ENCODE measurements at places on chromosomes 11 and 22.

DNA sequence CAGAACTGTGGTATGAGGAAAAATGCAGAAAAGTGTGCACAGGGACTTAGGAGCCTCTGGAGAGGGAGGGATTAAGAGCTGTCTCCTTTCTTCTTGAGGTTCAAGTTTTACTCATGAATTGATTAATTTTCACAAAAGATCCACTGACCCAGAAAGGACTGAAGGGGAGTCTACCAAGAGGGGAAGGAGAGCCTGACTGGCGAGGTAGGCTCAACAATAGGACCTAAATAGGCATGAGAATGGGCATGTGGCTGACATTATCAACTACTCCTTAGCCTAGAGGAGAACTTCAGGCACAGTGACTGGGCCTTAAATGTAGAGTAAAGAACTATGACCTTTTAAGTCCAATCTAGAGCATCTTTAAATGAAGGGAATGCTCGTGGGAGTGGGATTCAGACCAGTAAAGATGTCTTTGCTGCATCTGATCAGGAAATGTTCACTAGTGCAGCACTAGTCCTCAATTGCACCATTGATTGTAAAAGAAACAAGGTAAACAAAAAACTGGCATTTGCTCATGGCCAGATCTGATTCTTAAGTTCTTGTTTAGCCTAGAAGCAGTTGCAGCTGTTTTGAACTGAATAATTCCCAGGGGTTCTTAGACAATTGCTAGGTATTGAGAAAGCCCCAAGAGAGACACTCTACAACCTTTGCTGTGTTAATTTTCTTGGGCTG, 135.6 kb downstream of the RAB38 start:
- no peak for DNase-seq

DNA sequence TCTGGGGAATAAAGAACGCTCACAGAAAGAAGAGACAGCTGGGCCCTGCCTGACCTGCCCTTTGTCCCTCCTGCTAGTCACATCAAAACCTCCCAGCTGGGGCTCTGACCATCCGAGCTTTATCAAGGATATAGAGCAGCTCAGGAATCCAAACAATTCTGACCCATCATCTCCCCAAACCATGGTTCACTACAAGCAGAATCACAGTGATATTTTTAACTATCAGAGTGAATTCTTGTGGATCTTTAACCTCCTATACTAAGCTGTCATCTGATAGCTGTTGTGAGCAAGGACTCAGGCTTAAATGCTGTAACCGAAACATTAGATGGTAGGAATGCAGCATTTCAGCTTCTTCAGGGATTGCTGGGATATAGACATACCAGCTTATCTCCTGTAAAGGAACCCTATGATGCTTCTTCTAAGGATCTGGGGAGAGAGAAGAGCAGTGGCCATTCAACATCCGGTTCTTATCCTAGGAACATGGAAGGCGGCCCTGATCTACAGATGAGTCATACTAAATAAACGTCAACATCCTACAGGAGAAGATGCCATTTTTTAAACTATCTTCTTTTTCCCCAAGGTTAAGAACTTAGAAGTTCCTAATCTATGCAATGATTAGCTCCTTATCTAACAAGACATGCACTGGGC, 84.7 kb upstream of the AKIP1 start:
- DNase-seq, result no peak

DNA sequence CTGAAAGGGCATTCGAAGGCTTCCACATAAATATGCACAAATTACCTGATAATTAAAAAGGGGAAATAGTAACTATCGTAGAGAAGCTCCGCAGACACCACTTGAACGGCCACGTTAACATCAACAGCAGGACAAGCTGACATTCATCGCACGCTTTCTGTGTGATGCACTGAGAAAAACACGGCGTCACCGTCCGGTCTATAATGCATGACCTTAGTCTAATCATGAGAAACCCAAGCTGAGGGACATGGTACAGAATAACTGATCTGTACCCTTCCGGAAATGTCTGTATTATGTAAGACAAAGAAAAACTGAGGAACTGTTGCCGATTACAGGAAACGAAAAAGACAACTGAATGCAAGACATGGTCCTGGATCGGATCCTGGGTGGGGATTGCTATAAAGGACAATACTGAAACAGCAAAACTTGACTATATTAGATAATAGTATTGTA, 678 bp upstream of the RANGAP1 start:
- no peak for DNase-seq

GRCh38 chr11:2091112-2091746, 48.0 kb downstream of the IGF2 start:
- DNase-seq, result no peak

- no peak for DNase-seq
Observed at GRCh38 chr11:31921081-31921480, 110.0 kb upstream of the PAX6 start.

DNA sequence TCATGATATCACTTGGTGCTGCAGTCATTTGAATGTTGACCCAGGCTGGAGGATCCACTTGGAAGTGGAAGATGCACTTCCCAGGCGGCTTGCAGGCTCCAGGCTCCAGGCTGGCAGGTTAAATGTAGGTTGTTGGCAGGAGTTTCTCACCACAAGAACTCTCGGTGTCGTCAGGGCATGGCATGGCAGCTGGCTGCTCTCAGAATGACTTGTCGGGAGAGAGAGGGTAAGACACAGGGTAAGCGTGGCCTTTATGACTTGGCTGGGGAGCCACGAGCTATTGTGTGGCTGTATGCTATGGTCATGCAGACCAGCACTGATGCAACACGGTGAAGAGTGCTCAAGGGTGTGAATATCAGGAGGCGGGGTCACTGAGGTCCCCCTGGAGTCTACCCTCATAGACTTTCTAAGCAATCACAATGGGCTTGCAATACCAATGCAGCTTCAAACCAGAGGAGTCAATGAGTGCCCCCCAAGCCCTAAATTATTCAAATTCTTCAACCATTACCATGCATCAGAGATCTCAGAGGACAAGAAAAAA, 1027.7 kb downstream of the OPCML start:
- no peak for DNase-seq

DNA sequence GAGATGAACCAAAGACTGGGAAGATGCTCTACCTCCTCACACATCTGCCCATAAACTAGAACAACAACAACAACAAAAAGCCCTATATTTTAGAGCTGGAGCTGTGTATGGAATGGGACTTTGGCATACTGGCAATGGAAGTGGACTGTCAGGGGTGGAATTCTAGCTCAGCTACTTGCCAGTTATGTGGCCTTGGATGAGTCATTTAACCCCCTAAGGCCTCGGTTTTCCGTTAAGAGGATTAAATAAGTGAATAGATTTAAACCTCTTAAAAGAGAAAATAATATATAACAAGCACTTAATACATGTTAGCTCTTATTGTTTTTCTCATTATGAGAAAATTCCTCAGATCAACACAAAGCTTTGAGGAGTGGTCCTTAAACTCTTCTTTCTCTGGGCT, 195.0 kb downstream of the KIF18A start:
- DNase-seq, result no peak

DNA sequence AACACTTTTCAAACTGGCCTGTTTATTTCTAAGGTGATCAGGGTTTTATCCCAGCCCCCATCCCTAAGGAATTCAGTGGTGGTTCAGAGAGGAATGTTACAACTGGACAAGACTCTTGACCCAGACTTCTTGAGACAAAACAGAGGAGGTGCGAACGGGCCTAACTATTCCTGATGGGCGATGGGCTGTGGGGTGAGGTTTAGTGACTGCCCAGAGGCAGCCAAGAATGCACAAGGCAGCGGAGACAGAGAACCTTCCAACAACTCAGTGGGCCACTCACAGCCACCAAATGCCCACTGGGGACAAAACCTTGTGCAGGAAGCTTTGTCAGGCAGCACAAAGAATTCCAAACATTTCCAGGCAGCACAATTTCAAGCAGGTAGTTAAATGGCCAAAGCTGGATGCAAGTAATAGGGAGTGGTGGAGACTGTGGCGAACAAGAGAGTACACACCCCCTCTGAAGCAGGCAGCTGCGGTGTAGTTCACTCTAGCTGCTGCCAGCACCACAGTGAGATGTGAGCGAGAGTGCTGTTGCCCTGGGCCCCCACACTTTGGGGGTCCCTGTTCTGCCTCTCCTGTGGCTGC, 29.2 kb downstream of the SCUBE1 start:
- no peak for DNase-seq

GRCh38 chr11:111726301-111726713, 39.9 kb downstream of the PPP2R1B start:
- DNase-seq, result no peak

- DNase-seq, result no peak
Observed at GRCh38 chr11:32849761-32850160, 20.0 kb downstream of the PRRG4 start.

- DNase-seq, result no peak
Observed at GRCh38 chr22:32695451-32695891, 106.0 kb upstream of the TIMP3 start.

DNA sequence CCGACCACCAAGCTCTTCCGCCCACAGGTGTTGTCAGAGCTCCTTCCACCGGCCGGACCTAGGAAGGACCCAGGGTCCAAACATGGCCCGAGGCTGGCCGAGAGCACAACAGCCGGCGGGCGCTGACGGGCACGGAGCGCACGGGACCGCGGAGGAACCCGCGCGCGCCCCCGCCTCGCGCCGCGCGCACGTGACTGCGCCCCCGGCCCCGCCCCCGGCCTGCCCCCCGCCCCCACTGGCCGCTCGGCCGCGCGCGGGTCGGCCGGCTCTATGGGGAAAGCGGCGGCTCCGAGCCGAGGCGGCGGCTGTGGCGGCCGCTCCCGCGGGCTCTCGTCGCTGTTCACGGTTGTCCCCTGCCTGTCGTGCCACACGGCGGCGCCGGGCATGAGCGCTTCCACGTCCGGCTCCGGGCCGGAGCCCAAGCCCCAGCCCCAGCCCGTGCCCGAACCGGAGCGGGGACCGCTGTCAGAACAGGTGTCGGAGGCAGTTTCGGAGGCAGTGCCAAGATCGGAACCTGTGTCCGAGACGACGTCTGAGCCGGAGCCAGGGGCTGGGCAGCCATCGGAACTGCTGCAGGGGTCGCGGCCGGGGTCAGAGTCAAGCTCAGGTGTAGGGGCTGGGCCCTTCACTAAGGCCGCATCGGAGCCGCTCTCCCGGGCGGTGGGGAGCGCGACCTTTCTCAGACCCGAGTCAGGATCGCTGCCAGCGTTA, at the start of gene OSBP2:
Gene OSBP2, plus strand, starts transcription at position 235 of the 711 bp plus-strand sequence. Its CDS starts 36 bp downstream, at position 271.
- no peak for DNase-seq

- DNase-seq, result no peak
Observed at GRCh38 chr11:17371614-17372013, 16.8 kb downstream of the KCNJ11 start.

DNA sequence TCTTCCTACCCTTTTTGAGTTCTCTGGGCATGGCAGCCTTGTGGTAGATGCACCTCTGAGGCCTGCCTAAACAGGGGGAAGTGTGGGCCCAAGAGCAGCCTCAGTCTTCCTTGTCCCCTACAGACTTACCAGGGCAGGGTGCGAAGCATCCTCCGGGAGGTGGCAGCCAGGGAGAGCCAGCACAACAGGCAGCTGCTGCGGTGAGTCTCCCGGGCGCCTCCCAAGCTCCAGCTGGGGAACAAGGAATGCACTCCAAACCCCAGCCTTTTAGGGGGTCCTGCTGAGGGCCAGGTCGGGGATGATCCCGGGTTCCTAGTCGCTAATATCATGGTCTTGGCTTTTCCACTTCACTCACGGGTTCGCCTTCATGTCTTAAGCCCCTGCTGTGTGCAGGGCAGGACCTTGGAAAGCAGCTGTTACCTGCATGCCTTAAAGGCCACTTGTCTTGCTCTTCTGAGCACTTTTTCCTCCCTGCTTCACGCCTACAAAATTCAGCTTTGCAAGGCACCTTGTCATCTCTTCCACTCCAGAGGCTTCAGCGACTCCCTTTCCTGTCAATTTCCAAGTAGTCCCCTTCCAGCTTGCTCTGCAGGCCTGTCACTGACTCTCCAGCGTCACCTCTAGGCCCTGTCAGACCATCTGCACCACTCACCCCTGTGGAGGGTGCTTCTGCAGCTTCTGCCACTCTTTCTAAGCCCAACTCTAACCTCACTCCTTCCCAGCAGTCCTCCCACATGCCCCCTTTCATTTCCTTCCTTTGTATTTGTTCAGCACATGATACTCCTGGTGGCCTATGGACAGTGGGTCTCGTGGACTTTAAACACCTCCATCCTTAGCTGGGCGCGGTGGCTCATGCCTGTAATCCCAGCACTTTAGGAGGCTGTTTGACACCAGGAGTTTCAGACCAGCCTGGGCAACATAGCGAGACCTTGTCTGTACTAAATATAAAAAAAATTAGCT, 57.0 kb downstream of the PISD start:
- no peak for DNase-seq
